ENCODE measurements at places on chromosomes 16 and 17.

GRCh38 chr16:51881731-51882130, 665.2 kb downstream of the TOX3 start:
- no peak for DNase-seq

DNA sequence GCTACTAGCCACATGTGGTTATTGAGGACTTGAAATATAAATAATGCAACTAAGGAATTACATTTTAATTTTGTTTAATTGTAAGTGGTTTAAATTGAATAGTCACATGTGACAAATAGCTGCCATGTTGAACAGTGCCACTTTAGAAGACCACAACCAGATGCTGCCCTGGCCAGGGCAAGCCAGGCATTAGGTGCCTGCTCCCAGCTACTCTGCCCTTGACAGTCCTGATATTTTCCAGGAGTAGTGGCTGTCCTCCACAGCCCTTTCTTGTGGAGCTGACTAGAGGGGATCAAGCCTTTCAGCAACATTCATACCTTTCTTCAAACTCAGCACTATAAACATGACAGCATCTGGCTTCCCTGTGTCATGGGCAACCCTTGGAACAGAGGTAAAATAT, 31.0 kb downstream of the TMEM100 start:
- DNase-seq: no peak

DNA sequence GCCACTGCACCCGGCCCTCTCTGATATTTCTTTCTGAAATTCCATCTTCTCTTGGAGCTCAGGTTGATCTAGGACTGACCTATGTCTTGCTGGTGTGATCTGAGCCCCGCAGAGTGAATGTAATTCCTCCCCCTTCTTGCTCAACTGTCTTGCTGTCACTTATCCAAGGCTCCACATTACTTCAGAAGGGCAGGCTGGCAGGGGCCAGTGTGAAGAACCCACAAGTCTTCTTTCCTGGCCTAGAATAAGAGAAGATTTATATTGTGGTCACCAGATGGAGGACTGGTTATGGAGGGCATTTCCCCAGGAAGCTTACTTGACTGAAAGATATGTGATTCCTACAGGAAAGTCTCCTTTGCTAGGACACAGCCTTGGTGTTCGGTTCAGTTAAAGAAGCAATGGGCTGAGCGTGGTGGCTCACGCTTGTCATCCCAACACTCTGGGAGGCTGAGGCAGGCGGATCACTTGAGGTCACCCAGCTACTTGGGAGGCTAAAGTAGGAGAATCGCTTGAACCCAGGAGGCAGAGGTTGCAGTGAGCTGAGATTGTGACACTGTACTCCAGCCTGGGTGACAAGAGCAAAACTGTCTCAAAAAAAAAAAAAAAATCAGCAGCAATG, 13.4 kb downstream of the ITGAL start:
- no peak for DNase-seq

- no peak for DNase-seq
Measured at GRCh38 chr16:10637337-10638037, 57.1 kb upstream of the EMP2 start.

- no peak for DNase-seq
Measured at GRCh38 chr17:62665599-62665998, 38.1 kb downstream of the MRC2 start.

DNA sequence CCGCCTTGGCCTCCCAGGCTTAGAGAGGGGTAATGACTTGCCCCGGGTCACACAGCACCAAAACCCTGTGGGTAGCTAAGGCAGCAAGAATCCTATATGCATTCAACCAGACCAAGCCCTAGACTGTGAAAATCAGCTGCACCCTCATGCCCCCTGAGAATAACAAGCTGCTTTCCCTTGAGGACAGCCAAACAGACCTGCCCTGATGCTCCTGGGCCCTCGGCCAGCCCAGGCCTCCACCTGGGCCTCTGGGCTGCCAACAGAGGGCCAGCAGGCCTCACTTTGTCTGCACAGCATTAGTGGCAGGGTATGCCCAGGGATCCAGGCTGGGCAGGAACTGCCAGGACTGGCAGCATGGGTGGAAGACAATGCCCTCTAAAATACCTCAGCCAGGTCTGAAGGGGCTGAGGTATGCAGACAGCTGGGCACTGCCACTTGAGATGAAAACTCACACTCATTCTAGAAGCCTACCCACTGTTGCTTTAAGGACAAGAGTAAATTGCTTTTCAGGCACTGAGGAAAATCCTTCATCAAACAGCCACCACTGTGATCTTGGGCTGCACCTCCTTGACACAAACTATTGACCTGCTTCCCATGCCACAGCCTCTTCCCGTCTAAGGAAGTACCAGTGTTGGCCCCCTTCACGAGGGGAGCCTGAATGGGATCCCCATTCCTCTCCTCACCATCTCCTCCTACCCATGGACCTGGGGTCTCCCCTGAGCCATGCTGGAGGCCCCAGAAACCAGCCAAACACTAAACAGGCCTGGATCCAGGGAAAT, 8.8 kb downstream of the ST3GAL2 start:
- no peak for DNase-seq

DNA sequence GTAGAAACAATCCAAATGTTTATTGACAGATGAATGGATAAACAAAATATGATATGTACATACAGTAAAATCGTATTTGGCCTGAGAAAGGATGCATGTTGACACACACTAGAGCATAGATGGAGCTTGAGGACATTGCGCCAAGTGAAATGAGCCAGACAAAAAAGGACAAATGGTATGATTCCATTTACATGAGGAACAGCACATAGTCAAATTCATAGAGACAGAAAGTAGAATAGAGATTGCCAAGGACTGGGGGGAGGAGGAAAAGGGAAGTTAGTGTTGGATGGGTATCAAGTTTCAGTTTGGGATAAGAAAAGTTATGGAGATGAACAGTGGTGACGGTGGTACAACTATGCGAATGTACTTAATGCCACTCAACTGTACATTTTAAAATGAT, 47.9 kb downstream of the COPRS start:
- no peak for DNase-seq

DNA sequence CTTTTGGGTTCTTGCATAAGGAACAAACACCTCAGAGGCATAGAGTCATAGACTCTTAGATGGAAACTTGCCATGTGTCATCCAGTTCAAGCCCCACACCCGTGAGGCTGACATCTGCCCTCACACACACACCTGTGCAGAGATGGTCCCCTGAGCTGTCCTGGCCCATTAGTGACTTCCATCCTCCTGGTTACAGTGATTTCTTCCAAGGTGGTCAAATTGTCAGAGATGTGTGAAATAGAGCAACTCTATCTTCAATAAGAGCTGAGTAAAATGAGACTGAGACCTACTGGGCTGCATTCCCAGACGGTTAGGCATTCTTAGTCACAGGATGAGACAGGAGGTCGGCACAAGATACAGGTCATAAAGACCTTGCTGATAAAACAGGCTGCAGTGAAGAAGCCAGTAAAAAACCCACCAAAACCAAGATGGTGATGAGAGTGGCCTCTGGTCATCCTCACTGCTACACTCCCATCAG, 342.2 kb upstream of the TNRC6C start:
- no peak for DNase-seq

DNA sequence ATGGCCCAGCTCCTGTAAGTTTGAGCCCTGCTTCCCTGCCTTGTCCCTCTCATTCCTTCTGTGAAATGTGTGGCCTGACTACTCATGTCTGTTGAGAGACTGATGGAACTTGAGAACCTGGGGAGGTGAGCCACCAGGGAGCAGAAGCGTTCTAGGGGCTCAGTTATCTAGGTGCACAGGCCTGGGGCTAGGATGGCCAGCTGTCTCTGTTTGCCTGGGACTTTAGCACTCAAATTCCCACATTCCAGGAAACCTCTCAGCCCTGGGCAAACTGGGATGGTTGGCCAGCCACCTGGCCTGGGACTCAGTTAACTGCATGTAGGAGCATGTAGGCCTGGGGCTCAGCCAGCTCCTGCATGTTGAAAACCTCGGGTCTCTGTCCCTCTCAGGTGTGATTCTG, 9.3 kb upstream of the EPN3 start:
- DNase-seq: no peak

DNA sequence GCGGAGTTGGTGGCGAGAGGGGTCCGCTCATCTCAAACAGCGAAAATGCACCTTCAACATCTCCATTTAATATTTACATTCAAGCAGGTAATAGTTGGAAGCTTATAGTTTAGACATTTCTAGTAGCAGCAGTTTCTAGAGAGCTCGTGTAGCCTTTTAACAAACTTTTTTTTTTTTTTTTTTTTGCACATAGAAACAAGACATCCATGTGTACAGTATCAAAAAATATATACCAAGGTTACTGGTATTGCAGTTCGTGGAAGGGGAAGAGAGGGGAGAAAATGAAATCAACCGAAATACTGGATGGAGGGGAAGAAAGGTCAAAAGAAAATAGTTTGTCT, 6.2 kb downstream of the CBX4 start:
- no peak for DNase-seq

DNA sequence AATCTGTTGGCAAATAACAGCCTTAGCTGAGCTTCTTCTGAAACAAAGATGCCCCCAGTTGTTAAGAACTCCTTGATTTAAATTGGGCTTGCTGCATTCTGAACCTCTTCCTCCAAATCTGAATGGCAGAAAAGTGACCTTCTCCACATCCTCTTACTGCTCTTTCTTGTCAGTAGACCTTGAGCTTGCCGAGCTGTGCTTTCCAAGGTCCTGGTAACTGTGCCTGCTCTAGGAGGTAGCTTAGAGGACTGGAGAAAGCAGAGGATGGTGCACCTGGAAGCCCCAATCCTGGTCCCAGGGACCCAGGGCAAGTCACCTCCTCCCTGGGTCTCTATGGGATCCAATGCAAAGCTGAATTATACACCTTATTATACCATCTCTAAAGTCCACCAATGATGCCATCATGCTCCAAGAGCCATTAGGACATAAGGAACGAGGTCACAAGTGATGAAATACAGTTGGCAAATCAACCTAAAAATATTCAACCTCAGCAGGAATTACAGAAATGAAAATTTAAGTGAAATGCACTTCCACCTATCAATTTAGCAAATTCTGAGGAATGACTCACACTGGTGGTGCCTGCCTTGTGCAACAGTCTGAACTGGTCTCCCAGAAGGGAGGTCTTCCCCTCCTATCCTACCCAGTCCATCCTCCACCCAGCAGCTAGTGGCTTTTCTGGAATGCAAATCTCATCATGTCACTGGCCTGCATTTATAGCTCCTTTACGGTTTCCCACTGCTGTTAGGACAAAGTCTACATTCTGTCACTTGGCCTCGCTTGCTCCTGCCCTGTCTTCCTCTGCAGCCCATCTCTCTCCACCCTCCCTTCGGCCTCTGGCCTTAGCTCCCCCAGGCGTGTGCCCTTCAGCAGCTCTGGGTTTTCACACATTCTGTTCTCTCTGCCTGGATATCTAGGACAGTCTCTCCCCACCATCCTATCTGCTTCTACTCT, 36.6 kb downstream of the TOM1L2 start:
- DNase-seq: no peak

DNA sequence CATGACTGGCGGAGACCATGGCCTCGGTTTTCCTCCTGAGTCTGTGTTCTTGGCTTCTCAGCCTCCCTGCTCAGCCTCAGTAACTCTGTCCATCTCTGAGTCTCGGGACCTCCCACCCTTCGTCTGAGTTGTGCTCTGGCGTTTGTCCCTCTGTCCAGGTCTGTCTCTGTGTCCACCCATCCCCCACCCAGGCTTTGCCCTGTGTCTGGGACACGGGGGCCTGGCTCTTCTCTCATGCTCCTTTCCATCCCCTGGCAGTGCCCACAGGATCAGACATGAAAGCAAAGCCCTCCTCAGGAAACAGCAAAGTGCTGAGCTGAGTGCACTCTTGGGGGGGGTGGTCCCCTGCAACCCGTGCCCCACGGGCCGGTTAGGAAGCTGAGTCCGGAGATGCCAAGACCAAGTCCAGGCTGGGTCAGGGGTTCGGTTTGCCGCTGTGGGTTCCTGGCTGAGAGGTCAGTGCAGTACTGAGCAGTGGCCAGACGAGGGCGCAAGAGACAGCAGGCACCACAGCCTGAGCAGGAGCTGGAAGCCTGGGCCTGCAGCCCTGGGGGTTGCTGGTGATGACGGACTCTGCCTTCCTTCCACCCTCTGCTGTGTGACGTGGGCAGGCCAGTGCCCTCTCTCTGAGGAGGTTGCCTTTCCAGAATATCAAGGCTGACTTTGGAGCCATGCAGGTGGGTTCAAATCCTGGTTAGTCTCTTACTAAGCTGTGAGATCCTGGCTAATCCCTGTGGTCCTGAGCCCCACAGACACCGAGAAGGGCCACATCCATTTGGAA, 2.5 kb downstream of the P2RX1 start:
- DNase-seq: peak; percentile 35

GRCh38 chr16:28938721-28939120, 7.0 kb downstream of the CD19 start:
- no peak for DNase-seq

GRCh38 chr17:2235792-2236366, 67.7 kb downstream of the SMG6 start:
- DNase-seq: no peak

DNA sequence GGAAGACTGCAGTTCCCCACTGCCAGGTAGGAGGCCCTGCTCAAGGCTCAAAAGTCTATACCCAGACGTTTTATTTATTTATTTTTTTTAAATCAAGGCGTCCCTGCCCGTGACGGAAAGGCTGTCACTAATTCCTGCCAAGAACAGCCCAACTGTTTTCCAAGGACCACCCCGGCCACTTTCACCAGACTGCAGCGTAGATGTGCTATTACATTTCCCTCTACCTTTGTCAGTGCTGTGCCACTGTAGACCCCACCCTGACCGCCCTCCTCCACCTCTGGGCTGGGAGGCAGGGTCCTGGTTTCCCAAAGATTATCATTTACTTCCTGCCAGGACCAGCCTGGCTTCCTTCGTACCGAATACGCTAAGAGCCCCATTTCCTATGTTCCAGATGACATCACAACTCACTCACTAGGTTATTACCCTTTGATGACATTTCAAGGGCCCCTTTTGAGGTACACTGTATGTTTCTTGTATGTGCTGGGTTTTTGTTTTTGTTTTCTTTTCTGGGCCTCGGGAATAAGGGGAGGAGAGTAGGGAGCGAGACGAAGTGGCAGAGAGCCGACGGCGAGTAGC, 6.3 kb upstream of the RNF227 start:
- DNase-seq: no peak

DNA sequence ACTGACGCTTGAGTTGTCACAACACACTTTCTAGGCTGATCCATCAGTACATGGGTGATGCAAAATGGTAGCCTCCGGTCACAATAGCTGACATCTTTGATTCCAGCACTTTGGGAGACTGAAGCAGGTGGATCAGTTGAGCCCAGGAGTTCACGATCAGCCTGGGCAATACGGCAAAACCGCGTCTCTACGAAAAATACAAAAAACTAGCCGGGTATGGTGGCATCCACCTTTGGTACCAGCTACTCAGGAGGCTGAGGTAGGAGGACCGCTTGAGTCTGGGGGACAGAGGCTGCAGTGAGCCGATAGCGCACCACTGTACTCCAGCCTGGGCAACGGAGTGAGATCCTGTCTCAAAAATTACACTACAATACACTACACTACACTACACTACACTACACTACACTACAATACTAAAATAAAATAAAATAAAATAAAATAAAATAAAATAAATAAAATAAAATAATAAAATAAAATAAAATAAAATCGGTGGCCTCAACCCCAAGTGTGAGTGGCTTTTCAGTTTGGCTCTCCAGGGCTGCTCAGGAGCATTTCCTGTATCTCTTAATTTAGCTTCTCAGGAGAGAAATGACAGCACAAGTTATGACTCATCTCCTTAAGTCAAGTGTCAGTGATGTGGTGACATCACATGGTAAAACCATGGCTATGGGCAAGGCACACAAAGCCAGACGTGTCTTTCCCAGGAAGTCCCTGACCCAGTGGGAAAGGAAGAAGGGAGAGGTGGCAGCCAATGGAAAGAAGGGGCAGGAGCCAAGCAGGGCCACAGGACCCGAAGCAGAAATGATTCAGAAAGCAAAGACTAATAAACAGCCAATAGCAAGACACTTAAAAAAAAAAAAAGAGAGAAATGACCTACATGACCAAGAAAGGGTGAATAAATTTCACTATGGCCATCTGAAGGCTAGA, 75.3 kb upstream of the TBC1D3K start:
- no peak for DNase-seq

Data from CMK (cell line).